HCT116 (cell line): ENCODE measurements at places on chromosomes 1 and 21.

GRCh38 chr1:5754817-5755551 is 237.2 kb downstream of the NPHP4 start:
- no peak for DNase-seq

- DNase-seq: no peak
Observed at GRCh38 chr1:204524986-204525385, 8.8 kb downstream of the MDM4 start.

DNA sequence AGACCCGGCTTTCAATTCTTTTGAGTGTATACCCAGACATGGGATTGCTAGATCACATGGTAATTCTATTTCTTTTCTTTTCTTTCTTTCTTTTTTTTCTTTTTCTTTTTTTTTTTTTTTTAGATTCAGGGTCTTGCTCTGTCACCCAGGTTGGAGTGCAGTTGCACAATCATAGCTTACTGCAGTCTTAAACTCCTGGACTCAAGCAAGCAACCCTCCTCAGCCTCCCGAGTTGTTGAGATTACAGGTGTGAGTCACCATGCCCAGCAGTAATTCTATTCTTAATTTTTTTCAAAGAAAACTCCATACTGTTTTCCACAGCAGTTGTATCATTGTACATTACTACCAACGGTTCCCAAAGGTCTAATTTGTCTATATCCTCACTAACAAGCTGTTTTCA is 13.5 kb upstream of the RNF186 start:
- DNase-seq: no peak

- no peak for DNase-seq
Observed at GRCh38 chr1:16127676-16128337, 28.1 kb downstream of the EPHA2 start.

DNA sequence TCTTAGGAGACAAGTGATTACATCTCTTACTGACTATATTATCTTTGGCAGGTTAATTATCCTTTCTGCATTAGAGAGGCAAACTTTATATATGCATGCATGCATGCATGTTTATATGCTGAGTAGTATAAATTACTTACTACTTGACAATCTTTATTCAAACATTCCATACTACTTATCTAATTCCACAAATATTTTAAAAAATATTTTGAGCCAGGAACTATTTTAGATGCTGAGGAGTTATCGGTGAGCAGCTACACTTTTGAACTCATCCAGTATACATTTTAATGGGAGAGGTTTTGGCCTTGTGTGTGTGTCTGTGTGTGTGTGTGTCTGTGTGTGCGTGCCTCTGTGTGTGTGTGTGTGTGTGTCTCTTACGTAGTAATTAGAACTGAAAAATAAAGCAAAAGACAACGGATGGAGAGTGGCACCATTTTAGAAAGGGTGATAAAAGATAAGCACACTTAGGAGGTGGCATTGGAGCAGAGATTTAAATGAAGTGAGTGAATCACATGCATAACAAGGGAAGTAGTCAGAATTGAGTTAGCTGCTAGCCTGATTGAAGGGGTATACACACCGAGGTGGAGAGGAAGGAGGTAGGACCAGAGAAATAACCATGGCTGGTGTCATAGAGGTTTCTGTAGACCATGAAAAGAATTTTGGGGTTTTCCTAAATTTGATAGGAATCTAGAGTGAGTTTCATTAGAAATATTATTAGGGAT is 1488.4 kb downstream of the MRPL39 start:
- no peak for DNase-seq

DNA sequence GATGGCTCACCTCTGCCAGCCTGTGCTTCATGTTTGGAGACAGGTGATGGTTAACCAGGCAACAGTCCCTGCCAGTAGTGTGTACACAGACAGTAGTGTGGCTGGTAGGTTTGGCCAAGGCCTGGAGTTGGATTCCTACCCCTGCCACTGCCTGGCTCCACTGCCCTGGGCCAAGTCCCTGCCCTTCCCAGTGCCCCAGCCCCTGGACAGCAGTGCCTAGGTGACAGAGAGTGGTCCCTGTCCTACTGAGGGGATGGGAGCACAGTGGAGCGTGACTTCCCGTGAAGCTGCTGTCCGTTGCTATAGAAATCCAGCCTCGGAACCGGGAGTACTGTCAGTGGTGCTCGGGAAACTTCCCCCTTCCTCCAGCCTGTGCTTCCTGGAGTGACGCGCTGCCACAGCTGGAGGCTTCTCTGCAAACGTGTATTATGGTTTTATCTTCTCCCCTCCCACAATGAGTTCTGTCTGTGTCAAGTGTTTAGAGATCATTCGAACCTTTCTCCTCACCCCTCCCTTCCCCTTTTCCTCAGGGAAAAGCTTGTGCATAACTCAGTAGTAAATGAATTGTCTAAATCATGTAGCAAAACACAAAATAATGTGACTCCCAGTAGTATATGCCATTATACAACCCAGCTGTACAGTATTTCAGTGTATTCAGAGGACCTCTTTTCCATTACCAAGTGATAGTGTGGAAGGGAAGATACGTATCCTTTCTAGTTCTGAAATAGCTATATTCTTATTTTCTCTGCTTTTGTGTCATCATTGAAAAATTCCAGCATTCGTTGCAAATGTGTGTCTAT is 73.4 kb downstream of the GALNT2 start:
- no peak for DNase-seq

DNA sequence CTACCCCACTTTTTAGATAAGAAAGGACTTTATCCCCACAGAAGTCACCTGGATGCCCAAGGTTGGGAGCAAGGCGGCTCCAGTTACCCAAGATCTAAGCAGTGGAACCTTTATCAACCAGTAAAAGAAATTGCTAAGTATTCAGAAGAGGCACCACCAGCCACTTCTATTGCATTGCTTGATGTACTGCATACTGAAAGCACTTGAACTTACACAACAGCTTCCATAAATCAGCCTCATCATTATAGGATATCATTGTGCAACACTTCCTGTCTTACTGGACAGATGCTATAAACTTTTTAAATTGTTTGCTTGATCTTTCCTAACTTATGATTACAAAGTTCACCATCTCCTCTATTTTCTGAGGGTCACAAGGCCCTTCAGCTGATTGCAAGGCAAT is 642.7 kb upstream of the CXADR start:
- DNase-seq: no peak

- DNase-seq: peak; percentile 55
Observed at GRCh38 chr1:200279810-200280411, 129.9 kb downstream of the ZNF281 start.

DNA sequence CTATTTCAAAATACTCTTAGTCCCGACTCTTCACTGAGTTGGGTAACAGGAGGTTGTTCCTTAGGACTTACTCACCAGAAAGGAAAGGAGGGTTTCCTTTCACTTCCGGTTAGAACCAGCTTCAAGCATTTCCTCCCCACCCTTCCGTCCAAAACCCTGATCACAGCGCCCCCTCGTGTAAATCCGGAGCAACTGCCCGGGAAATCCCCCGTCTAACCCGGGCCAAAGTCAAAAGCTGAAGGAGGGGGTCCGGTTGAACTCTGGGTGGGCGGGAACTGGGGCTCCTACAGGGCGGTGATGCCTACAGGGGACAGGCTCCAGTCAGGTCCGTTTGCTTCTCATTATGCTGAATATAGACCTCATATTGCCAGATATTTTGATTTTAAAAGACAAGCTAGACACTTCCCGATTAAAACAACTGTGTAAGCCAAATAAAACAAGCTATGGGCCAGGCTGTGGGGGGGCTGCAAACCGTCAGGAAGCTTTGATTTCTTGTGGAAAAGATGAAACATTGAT is 15.0 kb upstream of the MTARC2 start:
- peak; percentile 76 for DNase-seq

DNA sequence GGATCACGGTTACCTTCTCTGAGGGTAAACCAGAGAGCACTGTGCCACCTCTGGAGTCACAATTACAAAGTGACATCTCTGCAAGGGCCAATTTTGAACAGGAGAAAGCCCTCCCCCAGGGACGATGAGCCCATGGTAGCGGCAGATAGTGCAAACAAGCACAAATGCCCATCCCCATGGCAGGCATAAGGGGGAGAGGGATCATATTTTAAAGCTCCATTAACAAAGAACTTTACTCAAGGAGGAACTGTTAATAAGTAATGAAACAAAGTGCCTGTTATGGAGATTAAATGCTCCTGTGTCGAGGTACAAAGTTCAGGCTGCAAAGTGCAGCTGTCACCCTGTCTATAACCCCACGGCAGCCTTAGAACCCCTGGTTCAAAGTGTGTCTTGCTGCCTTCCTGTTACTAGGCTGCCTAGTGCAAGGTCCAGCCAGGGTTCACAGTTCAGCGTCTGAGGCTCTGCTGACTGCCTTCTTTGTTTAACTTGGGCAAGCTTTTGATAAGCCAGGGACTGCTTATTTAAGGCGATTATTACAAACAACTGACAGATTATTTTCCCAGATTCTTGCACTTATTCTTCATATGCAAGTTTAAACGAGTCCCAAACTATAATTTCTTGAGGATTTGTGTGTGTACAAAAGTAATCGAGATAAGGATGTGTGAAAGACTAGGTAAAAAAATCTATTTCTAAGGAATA is 75.7 kb upstream of the NRIP1 start:
- DNase-seq: no peak

DNA sequence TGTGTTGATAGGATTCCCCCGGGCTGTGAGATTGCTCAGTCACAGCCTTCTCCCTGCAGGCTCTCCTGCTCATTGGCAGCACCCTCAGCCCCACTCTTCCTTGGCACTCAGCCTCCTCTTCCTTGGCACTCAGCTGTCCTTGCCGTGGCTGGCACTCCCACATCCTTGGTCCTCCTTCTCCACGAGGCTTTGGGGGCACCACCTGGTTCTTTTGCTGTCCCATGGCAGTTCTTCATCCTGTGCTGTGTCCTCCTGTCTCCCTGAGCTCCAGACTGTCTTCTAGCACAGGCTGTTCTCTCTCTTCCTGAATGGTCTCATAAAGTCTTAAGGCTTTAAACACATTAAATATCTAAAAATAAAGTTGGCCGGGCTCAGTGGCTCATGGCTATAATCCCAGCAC is 27.0 kb downstream of the PKNOX1 start:
- no peak for DNase-seq

- no peak for DNase-seq
Observed at GRCh38 chr1:115850937-115851336, 10.0 kb upstream of the NHLH2 start.

- no peak for DNase-seq
Observed at GRCh38 chr1:19644681-19645410, 735 bp downstream of the NBL1 start.

DNA sequence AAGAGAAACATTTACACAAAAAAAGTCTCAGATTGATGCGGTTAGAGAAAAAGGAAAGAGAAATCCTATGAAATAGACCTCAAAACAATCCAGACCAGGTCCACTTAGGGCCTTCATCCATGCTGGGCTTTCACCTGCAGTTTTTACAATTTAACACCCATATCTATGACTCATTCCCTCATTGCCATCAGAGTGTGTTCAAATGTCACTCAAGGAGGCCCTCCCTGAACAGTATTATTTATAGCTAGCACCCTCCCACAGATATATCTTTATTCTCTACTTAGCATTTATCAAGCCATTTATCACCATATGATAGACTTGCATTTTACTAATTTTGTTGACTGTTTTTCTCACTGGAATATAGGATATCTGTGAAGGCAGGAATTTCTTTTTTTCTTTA is 824 bp upstream of the KRTAP21-3 start:
- DNase-seq: no peak

DNA sequence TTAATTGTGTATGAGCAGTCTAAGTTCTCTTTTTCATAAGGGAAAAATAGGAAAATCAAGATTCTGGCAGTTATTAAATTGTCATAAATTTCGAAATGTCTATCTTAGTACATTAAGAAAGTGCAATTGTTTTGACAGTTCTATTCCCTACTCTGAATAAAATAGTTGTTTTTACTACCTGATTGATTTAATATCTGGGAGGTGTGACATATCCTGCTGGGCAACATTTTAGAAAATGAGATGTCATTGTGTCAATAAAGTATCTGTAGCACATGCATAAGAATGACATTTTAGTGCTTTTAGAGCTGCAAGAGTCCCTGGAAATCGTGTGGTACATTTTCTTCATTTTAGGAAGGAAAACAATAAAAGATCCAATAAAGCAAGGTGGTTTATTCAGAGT is 139.2 kb upstream of the COL11A1 start:
- DNase-seq: no peak

DNA sequence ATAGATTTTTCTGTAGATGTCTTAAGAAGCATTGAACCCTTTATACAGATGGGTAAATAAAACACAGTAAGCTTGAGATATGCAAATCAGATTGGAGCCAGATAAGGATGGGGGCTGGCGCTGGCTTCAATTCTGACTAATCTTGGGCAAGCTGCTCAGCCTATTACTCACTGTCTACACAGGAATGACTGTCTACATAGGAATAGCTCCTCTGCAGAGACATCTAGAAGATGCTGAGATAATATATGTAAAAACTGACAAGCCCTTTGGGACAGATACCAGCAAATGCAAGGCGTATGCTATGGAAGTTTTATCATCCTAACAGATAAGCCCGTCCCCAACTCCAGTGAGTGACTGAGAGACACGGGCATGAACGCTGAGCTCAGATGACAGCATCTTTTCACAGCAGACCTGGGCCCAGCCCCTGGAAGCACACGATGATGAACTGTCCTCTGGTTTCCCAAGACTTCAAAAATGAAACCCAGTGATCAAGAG is 1.7 kb downstream of the CLDN14 start:
- DNase-seq: no peak

- DNase-seq: no peak
Observed at GRCh38 chr1:77538956-77539518, 143.4 kb downstream of the ZZZ3 start.

- no peak for DNase-seq
Observed at GRCh38 chr1:212255705-212256307, 29.4 kb upstream of the PPP2R5A start.

- no peak for DNase-seq
Observed at GRCh38 chr1:168148916-168149315, 12.2 kb upstream of the GPR161 start.

GRCh38 chr1:155942578-155943141 is 1.2 kb downstream of the RXFP4 start:
- no peak for DNase-seq

GRCh38 chr1:176934370-176934769 is 230.1 kb downstream of the ASTN1 start:
- DNase-seq: no peak

DNA sequence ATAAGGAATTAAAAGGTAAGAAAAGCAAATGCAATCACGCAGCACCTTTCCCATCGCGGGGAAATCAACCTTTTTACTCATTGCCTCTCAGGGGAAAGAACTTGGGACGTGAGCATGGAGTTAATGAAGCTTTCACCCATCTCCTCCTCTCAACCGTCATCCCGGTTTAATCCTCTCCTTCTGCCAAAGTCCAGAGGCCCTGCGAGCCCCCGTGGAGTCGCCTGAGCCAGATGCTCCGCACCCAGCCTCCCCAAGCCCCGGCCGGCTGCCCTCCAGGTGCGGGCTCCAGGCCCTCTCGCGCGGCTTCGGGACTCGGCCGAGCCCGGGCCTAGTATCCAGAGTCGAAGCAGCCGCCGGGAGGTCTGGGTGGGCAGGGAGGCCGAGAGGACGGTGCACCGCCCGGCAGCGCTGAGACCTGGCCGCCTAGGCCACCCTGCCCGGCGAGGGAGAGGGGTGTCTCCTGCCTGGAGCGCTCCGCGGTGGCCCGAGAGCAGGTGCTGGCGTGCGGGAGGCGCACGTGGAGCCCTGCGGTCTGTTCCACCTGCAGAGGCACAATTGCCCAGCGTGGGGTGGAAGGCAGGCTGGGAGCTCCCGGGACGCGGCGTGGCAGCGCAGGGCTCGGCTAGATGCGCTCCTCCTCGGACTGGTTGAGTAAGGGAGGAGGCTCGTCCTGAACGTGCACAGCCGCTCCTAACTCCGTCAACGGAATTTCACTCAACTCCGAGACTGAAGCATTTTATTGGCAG is 218.5 kb downstream of the SDCCAG8 start:
- no peak for DNase-seq

GRCh38 chr1:163307479-163308171 is 14.1 kb upstream of the NUF2 start:
- DNase-seq: no peak

GRCh38 chr1:84735483-84735882 is 45.2 kb upstream of the SSX2IP start:
- DNase-seq: no peak
